ENCODE measurements at places on chromosomes 2 and 18.

GRCh38 chr2:230053753-230054478 is 14.8 kb downstream of the SLC16A14 start:
- no peak for DNase-seq

GRCh38 chr2:215479536-215480240 is 43.8 kb upstream of the FN1 start:
- no peak for DNase-seq

DNA sequence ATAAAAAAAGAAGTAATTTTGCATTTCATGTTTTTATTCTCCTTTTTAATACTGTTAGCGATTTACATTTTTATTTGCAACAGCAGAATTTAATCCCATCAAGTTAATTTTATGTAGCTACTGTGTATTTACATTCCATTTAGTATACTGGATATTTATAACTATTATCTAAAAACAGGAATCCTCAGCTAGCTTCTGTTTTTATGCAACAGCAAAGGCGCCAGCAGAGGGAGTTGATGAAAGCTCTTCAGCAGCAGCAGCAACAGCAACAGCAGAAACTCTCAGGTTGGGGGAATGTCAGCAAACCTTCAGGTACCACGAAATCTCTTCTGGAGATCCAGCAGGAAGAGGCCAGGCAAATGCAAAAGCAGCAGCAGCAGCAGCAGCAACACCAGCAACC is 26.2 kb upstream of the SNORC start:
- DNase-seq: no peak

GRCh38 chr2:191645032-191645431 is 32.9 kb upstream of the NABP1 start:
- DNase-seq: no peak

GRCh38 chr2:18585526-18585925 is 3.8 kb downstream of the NT5C1B start:
- DNase-seq: no peak

GRCh38 chr18:57023275-57023882 is 123.5 kb upstream of the BOD1L2 start:
- no peak for DNase-seq

DNA sequence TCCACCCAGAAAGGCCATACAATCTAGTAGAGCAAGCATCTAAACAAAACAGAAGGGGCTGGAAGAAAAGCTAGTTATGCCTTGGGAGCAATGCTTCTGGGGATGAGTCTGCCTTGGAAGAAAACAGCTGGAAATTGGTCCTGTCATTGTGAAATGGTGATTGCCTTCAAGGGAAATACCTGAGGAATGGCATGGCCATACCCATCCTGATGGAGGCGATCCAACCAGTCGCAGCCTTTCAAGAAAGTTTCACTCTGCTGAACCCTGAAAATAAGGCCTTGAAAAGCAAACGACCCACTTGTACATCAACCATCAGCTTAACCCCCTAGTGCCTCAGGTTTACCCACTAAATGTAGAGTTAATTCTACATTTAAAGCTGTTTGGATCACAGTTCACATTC is 72.6 kb upstream of the PID1 start:
- no peak for DNase-seq

- DNase-seq: no peak
Observed at GRCh38 chr2:75288760-75289159, 89.4 kb upstream of the TACR1 start.

GRCh38 chr18:60895181-60895580 is 438.0 kb upstream of the CDH20 start:
- DNase-seq: no peak

DNA sequence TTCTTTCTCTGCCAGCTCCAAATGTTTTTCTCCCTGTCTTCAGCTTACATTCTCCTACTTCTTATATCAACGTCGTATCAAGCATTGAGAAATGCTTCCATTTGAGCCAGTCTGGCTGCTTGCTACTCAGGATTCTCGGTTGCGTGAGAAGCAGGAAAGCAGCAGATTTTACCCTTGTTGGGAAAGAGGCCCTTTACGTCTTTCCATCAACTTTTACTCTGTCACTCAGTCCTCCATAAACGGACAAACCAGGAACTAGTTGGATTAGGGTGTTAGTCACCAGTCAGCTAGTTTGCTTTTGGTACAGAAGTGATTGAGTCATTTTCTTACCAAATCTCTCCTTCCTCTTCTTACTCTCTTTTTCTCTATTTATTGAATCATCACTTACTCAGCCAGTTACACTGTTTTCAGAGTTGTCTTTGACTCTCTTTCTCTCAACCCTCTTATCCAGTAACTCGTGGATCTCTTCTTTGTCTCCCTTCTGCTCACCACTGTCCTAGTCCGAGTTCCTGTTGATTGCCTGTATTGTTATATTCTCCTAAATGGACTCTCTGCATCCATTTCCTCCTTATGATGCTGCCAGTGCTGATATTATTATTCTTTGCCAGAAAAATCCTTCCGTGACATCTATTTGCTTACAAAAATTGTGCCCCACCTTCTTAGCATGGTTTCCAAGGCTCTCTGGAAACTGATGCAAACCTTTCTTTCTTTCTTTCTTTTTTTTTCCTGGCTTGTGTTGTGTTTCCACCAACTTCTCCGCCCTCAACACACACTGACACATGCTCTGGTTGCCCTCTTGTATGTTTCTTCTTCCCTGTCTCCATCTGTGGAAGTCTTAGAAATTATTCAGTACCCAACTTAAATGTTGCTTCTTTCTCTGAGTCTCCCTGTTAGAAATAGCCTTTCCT is 61.5 kb downstream of the VRK2 start:
- no peak for DNase-seq

- no peak for DNase-seq
Observed at GRCh38 chr2:120465701-120465988, 119.7 kb downstream of the INHBB start.

- no peak for DNase-seq
Observed at GRCh38 chr2:28586867-28587266, 91.0 kb downstream of the PLB1 start.

- DNase-seq: no peak
Observed at GRCh38 chr18:25453556-25454269, 101.7 kb upstream of the ZNF521 start.

DNA sequence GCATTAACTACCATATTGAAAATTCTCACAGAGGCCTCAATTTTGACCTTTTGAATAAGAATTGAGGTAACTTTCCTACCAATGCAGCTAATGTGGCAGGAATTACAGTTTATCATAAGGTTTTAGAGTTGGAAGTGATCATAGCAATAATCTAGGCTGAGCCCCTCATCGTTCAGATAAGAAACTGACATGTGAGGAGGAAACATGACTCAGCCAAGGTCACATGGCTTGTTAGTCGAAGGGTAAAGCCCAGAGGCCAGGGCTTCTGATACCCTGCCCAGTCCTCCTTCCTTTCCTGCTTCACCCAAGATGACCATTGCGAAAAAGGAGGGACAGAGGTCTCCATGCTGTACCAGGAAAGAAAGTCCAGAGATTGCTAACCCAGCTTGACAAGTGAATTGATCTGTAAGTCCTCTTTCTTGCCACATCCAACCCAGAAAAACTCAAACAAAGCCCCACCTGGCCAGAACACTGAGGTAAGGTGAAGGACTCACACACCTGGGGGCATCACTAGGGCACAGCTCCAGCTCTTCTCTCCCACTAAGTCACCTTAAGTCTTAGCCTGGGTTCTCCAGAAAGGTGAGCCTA is 174.8 kb downstream of the EN1 start:
- no peak for DNase-seq

DNA sequence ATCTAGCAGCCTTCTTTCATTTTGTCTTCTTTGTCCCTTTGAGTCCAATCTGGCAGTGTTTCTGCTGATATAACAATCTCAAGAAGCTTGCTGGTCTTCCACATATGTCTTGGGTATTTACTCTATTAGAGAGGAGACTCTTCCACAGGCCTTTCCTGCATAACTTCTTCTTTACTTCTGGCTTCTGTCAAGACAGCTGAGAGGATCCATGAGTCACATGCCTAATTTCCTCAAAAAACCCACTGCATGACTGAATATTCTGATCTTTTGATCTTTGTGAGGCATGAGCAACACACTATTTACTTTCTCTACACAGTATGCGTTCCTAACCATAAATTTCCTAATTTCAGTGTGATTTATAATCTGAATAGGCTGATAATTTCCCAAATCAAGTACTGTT is 5.1 kb upstream of the DCC start:
- DNase-seq: no peak

- DNase-seq: no peak
Observed at GRCh38 chr2:205759257-205759656, 77.0 kb downstream of the NRP2 start.

GRCh38 chr2:220152281-220152935 is 525.0 kb downstream of the SLC4A3 start:
- DNase-seq: no peak

GRCh38 chr2:65465124-65465523 is 32.7 kb upstream of the SPRED2 start:
- DNase-seq: no peak

GRCh38 chr2:36068086-36068485 is 287.5 kb upstream of the CRIM1 start:
- DNase-seq: no peak

All from right cardiac atrium (tissue), 5 donors.